Stimulated activated CD8-positive, alpha-beta memory T cell treated with anti-CD3 and anti-CD28 coated beads, Interleukin-4, amount 100 ng/mL, for 1 hour (primary cell): ENCODE measurements at places on chromosomes 3 and 15.

GRCh38 chr15:69105451-69105985 lies 54.9 kb upstream of the GLCE start:
- no peak for DNase-seq

DNA sequence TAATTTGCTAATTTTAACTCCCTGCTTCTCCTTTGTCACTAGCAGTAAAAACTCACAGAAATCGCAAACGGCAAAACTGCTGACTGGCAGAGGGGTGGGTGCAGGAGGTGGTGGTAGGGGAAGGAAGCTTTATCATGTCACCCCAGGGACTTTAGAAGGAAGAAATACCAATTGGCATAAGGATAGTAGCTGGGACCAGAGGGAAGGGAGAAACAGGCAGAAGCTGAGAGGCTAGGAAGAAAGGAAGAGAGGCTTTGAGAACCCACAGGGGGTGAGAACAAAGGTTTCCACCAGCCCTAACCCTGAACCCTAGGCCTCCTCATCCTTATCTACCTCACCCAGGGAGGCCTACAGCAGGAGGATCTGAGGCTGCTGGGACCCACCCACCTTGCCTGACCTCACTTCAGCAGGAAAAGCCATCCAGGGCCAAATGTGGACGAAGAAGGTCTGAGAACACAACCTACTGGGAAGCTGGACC lies 10.7 kb downstream of the ITGB5 start:
- no peak for DNase-seq

DNA sequence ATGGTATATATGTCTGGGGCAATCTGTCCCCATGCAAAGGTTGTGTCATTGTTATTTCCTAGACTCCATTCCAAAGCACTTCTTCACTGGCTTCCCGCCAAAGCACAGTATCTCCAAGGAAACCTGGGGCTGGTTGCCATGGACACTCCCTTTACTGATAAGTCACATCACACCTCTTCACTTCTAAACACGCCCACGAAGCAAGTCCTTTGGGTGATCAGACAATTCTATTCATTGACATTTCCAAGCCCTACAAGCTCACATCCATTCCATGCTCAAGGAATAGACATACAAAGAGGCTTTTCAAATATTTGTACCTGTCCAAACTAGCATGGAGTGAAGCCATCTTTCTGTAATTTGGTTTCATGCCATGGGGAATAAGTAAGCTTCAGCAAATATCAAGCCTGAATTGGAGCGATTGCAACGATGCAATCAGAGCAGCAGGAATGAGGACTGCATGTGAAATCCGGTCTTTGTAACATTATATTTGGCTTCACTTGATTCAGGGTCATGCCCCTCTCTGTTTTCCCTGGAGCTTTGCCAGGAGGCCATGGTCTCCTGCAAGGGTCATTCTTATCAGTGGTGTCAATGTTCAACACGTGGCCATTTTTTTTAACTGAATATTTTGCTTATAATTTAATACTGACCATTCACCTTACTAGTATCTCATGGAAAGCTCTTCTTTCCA lies 201.6 kb upstream of the TMC3 start:
- DNase-seq = no peak

GRCh38 chr15:69224383-69224782 lies 63.9 kb downstream of the GLCE start:
- no peak for DNase-seq

DNA sequence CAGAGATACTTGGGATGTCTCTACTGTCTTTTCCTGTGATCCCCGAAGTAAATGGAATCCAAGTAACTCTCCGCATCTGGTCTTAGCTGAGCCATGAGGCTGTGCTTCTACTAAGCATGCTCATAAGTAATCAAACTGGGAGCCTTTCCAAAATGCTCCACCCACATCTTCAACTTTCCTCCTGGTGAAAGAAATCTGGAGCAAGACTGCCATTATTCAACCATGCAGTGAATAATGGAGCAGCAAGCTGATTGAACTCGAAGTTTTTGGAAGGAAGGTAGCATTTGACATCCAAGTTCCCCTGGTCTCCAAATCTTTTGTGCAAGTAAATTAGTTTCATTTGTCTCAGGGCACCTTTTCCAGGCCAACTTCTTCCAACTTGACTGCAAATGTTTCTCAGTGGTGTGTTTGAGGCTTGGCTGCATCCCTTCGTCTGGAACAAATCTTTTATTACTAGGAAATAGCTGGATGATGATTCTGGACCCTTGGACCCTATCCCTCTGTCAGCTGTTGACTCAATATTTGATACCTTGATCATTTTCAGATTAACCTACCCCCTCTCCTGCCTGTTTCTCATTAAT lies 19.4 kb downstream of the GXYLT2 start:
- DNase-seq = no peak

- DNase-seq = peak; percentile 50
These were observed 105.8 kb upstream of the RASGRP1 start for GRCh38 chr15:38670128-38671005.

GRCh38 chr3:100105501-100105900 lies 8.8 kb downstream of the FILIP1L start:
- no peak for DNase-seq

DNA sequence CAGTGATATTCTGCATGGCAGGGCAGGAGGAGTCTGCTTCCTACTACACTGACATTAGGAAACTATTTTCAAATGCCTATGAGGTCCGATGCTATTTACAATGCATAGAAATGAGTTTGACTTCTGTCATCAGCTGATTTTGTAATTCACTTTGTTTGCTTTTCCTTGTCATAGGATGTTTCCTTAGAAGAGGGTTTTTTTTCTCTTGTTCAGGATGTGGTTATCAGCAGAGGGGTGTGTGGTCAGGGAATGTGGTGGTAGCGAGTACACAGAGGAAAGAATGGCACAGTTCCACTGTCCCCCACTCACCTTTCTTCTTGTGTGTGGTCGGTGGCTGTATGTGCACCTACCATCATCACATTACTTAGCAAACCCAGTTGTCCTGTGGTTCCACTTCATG lies 231.5 kb downstream of the LRTM1 start:
- no peak for DNase-seq

- DNase-seq = no peak
These were observed 681.3 kb downstream of the ROBO1 start for GRCh38 chr3:79086514-79086913.

DNA sequence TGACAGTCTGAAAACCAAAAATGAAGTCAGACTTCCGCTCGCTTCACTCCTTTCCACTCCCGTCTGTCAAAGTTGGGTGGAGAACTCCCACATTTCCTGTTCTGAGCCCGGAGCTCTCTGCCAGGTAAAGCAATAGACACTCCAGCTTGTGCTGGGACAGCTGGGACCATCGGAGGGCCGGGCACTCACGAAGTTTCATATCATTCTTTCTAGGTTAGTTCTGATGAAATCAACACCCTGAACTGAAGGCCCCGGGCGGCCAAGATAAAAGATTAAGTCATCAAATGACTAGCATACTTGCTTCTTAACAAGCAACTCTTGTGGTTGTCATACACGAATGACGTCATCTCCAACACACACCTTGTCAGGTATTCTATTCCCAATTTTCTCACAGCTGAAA lies 42.1 kb downstream of the MAGI1 start:
- no peak for DNase-seq

GRCh38 chr15:68057034-68057433 lies 2.9 kb downstream of the PIAS1 start:
- DNase-seq = no peak

DNA sequence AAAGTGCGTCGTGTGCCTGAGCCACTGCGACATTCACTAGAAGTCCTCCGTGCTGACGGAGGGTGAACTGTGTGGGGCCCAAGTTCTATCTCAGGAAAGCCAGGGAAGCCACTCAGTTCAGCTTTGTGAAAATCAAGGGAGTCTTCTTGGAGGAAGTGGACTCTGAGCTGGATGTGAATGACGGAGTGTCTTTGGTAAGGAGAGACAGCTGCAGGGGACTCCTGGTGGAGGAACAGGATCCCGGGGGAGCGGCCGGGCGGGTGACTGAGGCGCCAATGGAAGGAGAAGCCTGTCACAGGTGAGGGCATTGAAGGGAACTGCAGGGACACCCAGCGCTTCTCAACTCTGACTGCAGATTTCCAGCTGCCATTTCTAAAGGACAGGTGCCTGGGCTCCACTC lies 75.6 kb downstream of the APBA2 start:
- DNase-seq = no peak

GRCh38 chr3:178536211-178537079 lies at the start of gene KCNMB2:
TSS of gene KCNMB2 (plus strand) at chr3:178536436.
- DNase-seq = no peak

DNA sequence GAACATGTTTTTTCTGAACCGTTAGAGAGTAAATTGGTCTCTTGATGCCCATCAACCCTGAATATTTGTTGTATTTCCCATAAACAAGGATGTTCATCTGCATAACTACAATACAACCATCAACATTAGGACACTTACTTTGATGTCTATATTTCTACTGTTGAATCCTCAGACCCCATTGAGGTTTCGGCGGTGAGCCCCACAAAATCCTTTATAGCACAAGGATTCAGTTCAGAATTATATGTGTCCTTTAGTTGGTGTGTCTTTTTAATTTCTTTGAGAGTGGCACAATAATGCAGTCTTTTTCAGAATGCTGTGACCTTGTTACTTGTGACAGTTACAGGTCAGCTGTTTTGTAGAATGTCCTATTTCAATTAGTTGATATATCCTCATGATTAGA lies 158.0 kb downstream of the FNDC3B start:
- DNase-seq = no peak

GRCh38 chr3:125141596-125142419 lies 70.7 kb downstream of the SLC12A8 start:
- no peak for DNase-seq

DNA sequence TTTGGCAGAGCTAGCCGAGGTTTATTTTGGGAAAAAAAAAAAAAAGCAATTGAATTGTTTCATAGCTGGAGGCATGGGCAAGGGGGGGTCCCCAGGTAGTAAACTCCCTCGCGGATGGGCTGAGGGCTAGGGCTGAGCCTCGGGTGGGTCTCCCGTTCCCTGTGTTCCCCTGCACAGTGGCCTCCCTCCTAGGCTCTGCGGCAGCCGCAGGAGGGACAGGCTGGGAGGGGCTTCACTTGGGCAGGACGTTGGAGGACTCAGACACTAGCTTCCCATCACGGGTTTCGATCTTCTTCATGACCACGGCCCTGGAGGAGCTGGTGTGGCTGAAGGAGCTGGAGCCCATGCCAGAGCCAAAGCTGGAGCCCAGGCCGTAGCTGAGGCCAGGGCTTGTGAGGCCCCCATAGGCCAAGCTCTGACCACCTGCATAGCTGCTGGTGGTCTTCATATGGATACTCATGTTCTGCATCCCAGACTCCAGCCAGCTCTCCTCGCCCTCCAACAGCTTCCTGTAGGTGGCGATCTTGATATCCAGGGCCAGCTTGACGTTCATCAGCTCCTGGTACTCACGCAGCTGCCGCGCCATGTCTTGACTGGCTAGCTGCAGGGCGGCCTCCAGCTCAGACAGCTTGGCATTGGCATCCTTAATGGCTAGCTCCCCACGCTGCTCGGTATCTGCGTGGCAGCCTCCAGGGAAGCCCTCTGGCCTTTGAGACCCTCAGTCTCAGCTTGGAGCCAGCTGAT lies 64.0 kb upstream of the CDAN1 start:
- DNase-seq = no peak

DNA sequence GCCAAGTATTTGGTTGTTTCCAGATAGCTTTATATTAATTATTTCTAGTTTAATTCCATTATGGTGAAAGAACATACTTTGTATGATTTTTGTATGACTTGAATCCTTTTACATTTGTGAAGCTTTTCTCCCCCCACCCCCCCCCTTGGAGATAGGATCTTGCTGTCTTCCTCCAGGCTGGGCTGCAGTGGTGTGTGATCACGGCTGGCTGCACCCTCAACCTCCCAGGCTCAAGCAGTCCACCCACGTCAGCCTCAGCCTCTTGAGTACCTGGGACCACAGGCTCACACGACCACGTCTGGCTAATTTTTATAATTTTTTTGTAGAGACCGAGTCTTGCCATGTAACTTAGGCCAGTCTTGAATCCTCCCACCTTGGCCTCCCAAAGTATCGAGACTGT lies 29.5 kb downstream of the ARL8B start:
- no peak for DNase-seq

DNA sequence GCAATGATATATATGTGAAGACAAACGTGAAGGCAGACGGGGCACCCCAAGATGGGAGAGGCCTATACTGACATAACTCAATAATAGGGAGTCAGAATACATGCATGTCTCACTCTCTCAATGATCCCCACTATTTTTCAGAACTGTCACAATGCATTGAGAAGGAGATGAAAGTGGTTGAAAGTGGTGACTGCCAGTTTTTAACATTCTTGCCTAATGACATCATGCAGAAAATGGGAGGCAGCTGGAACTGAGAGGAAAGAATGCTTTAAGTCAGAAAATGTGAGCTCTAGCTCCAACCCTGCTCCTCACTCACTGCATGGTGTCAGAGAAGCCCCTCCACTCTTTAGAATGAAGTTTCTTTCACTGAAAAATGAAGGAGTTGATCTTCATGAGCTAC lies 55.3 kb upstream of the P2RY1 start:
- no peak for DNase-seq

DNA sequence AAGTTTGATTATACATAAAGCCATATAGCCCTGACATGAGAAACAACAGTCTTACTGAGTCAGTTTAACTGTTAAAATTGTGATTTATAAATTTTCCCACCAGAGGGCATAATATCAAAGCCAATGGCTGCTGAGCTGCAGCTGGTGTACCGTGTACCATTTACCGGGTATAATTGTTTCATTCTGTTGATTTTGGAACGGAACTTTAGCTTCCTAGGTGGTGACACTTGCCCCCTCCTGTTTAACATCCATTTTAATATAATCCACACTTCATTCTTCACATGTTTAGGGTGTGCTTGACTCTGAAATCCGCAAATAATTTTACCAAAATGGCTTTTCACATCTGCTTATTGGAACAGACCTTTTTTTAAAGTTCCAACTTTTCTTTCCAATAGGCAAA lies 72.8 kb downstream of the SLC9A9 start:
- no peak for DNase-seq

- DNase-seq = no peak
These were observed 262.7 kb upstream of the CTDSPL start for GRCh38 chr3:37598808-37599581.

DNA sequence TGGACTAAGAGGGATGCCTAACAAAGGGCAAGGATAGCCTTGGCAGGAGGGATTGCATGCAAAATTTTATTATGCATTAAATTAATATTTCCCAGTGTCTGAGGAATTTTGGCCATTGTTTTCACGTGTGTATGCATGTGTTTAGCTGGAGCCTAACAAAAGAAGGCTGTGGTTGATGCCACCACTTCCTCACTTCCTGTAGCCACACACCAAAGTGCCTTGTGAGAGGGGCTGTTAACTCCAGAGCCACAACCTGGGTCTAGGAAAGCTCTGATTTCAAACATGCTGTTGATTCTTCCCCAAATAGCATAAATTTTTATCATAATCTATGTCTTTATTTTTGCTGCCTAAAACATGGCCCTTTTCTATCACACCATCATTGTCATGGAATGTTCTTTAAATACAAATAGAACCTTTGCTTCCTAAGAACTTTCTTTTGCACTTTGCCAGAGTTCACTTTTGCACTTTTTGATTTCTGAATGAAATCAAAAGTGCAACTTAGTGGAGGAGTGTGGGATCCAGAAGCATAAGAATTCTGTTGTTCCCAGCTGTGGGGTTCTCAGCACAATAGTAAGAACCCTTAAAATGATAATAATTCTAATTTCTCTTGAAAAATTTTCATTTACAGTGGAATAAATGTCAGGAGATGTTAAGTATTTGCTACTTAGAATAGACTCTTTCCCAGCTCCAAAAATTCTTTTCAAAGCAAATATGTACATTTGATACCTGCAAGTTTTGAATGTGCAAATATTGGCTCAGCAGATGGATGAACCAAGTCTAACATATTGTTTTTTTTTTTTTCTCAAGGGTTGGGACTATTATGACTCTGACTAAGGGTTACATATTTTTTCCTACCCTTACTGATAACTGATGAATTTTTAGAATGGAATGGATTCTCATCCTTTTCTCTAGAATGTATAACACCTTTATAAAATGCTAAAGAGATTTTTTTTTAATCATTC lies 35.6 kb upstream of the SPTSSB start:
- no peak for DNase-seq
